ENCODE measurements at places on chromosomes 5 and 9.

- DNase-seq, result no peak
These were observed 87.3 kb upstream of the CCNG1 start for GRCh38 chr5:163350083-163350482.

DNA sequence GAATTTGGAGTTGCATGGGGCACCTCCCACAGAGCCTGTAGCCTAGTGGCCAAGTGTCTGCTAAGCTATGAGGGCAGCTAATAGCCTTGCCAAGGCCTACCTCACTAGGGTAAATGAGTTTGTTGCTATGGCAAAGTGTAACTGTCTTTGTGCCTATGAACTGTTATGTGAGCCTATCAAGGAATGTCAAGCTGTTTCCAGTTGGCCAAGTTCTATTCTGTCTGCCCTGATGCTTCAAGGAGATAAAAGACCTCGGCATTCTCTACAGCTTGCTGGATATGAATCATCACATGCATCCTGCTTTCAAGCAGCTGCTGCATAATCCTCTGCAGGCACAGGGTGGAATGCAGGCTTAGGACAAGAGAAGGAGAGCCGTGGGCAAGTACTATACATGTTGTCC is 69.8 kb upstream of the CCDC112 start:
- DNase-seq, result no peak

DNA sequence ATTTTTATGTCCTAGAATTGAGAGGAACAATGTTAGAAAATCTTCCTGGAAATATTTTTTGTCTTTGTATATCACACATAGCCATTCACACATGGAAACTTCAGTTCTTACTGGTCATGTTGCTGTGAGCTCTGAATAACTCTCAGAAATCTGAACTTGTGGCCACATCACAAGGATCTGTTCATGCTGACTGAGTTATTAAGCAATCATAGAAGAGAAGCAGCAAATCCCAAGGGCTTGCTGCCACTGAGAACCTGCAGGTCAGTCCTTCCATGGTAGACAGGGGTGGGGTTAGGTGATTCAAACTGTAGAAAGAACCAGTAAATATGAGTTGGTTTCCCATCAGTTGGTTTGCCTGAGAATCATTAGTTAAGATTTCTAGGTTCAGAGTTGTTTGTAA is 27.6 kb downstream of the SGCD start:
- no peak for DNase-seq

DNA sequence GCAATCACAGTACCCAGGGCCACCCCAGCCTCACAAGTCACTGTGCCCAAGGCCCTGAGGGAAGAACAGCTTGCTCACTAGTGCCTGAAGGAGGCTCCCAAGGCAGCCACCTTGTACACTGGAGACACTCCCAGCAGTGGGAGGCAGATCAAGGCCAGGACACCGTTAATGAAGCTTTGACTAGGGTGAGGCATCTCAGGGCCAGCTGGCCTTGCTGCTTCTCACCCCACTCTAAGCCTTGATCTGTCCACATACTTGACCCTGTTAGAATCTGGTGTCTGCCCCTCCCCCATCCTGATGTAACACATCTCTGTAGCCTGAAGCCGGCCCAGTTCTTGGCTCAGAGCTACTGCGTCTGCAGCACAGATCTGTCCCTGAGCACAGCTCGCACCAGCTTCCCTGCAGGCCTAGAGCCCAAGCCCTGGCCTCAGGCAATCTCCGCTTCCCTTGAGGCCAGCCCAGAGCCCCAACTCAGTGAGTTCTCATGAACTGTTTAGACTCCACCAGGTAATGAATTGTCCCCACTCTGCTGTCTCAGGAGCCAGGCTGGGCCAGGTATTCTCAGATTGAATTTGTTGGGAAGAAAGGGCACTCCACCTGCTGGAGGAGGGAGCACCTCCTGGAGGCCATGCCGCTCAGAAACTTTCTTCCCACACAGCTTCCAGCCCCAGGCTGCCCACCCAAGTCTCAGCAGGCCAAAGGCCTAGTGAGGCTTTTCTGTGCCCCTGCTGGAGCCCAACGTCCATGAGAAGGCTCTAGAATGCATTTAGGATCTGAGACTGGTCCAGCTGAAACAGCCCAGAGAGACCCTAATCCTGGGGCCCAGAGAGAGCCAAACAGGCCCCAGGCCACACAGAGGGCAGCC is 13.4 kb upstream of the JADE2 start:
- DNase-seq, result no peak

DNA sequence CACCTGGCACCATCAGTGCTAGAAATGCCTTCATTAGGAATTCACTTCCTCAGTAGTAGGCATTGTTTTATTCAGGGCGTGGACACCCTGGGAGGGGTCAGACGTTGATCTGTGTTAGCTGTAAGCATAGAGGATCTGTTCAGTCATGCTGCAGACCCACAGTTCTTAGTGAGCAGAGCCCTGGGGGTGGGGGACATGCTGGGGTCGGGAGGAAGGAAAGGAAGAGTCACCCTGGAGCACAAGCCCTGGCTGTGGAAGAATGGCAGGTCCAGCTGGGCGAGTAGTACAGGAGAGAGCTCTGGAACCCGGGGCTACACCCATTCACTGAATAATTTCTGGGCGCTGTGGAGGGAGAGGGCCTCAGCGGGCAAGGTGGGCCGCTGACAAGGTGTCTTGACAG is 172.5 kb downstream of the FSTL4 start:
- no peak for DNase-seq

- DNase-seq, result peak; percentile 80
These were observed 2.9 kb downstream of the NR4A3 start for GRCh38 chr9:99824378-99825171.

DNA sequence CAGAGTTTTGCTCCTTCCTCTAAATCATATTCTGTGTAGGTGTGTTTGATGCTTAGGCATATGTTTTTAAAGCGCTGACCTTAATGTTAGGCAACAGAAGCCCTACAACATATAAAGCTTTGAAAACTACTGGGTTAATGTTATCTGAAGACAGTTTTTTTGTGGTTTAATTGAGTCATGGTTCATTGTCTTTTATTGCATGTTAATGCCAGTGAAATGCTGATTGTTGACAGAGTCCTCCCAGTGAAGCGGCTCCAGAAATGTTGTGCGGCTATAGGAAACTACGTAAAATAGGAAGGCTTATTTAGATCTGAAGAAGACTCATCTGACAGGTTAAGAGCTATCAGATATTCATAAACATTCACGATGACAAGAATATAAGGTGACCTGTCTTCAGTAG is 424.6 kb downstream of the CCDC171 start:
- no peak for DNase-seq

All from GM10248 (cell line).